Transverse colon (tissue), 4 donors: ENCODE measurements at places on chromosomes 3 and 15. TPM values are rescaled to one million over a fixed set of nuclear protein-coding genes. Genes with fewer than 3 reads are reported as not detected.

DNA sequence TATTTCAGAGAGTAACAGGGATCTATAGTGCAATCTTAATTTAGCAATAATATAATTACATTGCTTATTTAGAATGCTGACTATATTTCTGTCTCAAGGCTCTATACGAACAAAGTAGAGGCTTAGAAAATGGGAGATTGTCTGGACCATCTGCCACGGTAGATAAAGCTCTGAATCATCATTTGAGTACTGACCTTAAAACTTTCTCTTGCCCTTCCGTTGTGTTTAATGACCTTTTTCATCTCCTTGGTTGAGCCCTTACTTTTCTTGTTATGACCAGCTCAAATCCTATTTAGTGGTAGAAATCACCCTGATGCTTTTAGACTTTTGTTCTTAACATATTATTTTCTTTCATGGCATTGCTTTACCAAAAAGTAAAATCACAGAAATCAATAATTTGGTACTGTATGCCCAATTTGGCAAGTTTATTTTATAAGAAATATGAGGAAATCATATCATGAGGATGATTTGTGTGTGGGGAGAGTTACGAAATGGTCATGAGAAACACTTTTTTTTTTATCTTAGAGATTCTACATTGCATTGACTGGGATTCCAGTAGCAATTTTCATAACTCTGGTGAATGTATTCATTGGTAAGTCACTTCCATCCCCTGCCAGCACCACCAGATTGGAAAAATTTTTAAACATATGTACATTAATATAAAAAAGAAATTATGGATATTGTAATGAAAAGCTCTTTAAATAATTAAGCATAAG lies 11.0 kb downstream of the NDUFB5 start:
- DNase-seq, result no peak

DNA sequence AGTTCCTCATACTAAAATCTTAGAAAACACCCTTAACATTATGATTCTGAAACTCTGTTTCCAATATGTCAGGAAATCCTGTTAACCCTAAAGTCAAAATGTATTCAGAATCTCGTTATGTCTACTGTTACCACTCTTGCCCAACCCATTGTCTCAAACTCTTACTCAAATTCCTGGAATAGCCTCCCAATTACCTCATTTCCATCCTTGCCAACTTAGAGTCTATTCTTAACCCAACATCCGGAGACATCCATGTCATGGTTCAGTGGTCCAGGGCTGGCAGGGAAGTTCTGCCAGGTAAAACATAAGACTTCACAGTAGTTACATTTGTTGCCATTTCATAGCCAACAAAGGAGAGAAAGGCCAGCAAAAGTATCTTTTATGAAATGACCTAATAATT lies 593.9 kb downstream of the PYDC2 start:
- DNase-seq, result no peak

- no peak for DNase-seq
Measured at GRCh38 chr3:157436583-157437291, at the start of gene PTX3. TSS of gene PTX3 (plus strand) at chr3:157436850. CDS start at chr3:157436934, 84 bp downstream.

DNA sequence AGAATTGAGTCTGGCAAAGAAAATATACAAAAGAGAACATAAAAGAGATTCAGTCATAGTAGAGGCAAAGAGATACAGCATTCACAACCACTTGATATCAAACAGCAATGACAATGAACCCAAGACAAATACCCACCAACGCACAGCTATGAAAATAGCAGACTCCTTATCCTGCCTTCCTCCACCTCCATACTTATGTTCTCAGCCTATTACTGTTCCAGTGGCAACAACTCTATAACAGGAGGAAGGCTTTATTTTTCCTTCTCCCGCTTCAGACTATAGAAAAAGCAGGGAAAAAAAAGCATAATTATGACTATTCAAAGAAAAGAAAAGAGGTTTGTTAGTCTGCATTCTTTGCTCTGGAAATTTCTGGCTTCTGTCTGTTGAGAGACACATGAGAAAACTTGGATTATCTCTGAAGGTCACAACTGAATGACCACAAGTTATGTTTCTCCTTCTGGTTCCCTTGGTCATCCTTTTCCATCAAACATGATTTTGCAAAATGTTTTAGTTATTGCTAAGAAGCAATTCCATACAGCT lies 81.2 kb upstream of the PLXND1 start:
- no peak for DNase-seq

WDR49 gene
- total RNA-seq, result not detected
